ENCODE measurements at places on chromosomes 6 and 20.

DNA sequence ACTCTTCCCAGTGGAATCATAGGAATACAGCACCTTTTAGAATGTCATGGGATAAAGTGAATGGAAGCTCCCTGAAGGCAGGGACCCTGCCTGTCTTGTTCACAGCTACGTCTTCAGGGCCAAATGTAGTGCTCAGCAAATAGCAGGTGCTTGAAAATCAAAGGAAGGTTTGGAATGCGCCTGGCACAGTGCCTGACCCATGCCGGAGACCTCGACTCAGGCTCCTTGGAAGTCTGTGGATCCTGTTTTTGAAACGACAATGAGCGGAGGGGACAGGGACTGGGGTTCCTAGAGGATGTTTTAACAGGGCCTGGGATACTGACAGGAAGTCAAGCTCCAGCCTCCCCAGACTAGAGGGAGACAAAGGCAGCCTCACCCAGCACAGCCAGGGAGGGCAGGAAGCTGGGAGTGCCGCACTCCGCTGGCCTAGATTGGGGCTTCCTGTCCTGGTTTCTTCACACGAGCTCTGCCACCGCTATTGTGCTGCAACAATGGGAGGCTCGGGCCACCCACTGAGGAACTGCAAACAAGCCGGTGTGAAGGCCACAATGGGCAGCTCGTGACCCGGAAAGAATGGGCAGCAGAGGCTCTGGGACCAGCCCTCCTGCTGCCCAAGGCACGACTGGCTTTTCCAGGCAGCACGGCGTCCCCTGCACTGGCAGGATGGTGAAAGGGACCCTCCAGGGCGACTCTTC is 76.7 kb downstream of the PREX1 start:
- DNase-seq: no peak

DNA sequence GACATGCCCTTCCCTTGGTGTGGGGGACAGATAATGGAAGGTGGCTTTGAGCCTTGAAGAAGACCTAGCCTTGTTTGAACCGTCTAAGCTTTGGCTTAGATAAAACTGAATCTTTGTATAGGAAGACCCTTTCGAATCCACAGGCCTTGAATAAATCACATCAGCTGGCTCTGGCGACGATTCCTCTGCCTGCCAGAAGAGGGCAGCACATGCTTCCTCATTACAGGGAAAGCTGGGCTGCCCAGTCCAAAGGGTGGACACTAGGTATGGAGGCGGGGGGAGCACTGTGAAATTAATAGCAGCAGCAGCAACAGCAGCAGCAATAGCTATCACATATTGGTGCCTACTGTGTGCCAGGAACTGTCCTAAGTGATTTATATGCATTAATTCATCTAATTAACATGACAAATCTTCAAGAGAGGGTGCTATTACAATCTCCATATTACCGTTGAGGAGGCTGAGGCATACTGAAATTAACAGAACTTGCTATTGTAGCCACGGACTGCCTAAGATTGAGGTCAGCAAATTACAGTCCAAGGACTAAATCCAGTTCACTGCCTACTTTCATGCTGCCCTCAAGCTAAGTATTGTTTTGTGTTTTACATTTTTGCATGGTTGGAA is 85.1 kb downstream of the CLIC5 start:
- DNase-seq: peak; percentile 65

- DNase-seq: no peak
Observed at GRCh38 chr6:95741045-95741444, 163.7 kb downstream of the MANEA start.

DNA sequence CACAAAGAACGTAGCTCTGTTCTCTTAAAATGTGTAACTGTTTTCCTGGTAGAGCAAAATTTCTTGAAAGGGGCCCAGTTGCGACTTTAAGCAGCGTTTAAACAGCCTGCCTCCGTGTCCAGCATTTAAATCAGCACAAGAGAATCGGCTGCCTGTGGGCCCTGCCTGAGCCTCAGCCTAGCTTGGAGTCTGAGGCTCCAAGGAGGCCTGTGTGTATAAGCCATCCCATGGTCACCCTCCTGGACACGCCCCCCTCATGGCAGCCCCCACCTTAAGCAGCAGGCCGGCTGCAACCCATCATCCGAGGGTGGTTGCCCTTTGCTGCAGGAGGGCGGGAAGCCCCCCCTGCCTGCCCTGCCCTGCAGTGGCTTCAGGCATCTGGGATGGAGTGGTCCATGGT is 18.9 kb downstream of the SDCBP2 start:
- DNase-seq: no peak

GRCh38 chr20:3766422-3767109 is 987 bp downstream of the ADISSP start:
- no peak for DNase-seq

DNA sequence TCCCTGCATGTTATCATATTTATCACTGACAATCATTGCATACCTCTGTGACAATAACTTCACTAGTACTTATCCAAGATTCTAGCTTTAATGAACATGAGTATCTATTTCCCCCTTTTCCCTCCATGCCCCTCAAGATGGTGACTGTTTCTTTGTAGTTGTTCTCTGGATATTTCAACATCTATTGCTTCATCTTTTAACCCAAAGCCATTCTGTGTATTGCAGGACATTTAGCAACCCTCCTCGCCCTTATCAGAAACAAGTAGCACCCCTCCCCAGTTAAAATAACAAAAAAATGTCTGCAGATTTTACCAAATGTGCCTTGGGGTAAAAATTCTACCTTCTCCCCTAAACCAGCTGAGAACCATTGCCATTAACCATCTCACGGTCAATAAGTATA is 979.8 kb upstream of the MANEA start:
- DNase-seq: no peak

DNA sequence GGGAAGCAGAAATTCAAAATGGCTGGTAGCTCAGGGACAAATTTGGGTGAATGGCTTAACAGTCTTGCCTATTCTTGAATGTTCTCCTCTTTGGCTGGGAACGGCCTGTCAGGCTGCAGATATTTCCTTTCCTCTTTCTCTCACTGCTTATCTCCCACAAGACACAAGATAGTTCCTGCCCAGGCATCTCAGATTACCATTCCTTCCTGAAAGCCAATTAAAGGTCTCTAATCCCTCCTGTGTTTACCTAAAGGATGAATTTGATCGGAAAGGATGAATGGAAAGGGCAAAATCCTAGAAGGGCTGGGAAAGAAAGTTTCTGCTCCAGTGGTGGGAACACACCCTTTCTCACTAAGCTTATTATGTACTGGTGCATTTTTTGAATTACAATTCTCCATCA is 95.9 kb upstream of the JAG1 start:
- no peak for DNase-seq

Data from NCI-H526 (cell line).